ENCODE measurements at places on chromosomes 1 and 21. TPM values are rescaled to one million over a fixed set of nuclear protein-coding genes. Genes with fewer than 3 reads are reported as not detected.

DNA sequence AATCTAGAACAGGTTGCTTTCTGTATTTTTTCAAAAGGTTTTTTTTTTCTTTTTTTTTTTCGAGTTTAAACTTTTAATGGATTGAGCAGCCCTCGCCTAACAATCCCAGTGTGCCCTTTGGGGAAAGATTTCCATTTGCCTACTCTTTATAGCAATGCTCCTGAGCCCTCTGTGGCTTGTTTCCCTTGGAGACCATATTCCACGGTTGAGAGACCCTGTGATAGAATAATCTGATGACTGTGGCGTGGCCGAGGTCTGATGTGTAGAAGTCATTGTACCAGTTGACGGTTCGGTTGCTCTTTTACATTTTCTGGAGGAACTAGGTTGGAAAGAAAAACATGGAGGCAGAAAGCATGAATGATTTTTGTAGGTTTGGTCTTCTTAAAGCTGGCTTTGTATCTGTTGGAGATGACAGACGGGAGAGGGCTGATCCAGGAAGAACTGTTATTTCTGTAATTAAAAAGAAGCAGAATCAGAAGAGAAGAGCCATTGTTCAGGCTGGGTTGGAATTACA lies 305.7 kb upstream of the NRIP1 start:
- DNase-seq: no peak
- peaks cover 1% of the 10 kb centered on the region for H3K36me3 ChIP-seq
- no peak overlapping the region for H3K4me3 ChIP-seq
- peaks cover 5% of the 10 kb centered on the region for H3K4me1 ChIP-seq
- no peak overlapping the region for H3K27ac ChIP-seq

- peaks cover 8% of the 10 kb centered on the region for H3K36me3 ChIP-seq
- peaks cover 21% of the 10 kb centered on the region for H3K4me1 ChIP-seq
- DNase-seq: no peak
- H3K27me3 ChIP-seq: no peaks in the 10 kb centered on the region
- no peak overlapping the region for H3K27ac ChIP-seq
These were observed 109.8 kb downstream of the OSBPL9 start for GRCh38 chr1:51726544-51727225.

GRCh38 chr21:26710155-26710554 lies 135.1 kb downstream of the ADAMTS1 start:
- peaks cover 2% of the 10 kb centered on the region for H3K4me1 ChIP-seq
- DNase-seq: no peak
- H3K27ac ChIP-seq: no peak overlapping the region
- no peak overlapping the region for H3K4me3 ChIP-seq
- peaks cover 17% of the 10 kb centered on the region for H3K27me3 ChIP-seq

DNA sequence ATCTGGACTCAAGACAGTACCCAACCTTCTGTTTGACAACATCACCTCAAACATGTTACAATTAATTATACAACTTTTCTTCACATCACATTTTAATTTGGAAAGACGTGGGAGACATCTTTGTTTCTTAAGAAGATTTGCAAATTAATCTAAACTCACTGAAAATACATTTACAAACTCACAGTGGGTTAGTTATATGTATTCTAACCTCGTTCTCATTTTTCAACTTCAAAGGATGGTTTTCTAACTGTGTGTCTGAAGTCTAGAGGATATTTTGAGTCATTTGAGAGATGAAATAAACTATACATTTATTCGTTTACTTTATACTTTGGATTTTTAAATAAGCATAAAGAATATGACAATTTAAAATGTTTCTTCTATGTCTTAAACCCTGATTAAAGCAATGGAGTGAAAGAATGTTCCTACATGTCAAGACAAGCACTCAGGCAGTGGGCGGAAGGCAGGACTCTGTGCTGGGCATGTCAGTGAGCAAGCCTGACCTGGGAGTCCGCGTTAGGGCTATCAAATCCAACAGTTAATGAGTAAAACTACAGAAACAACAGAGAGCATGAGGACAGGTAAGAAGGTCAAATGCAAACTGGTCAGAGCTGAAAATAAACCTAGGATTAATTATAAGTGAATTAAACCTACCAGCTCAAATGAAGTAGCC lies 76.5 kb upstream of the CTTNBP2NL start:
- no peak for DNase-seq
- peaks cover 3% of the 10 kb centered on the region for H3K4me1 ChIP-seq
- peak overlapping the region; percentile 64 for H3K27ac ChIP-seq
- no peaks in the 10 kb centered on the region for H3K36me3 ChIP-seq
- H3K4me3 ChIP-seq: no peak overlapping the region
- peaks cover 38% of the 10 kb centered on the region for H3K27me3 ChIP-seq

Gene PTAFR
- total RNA-seq: 2.9 TPM

Gene KIF21B
- total RNA-seq: 78.4 TPM

Gene ACTL8
- not detected for total RNA-seq
